ENCODE measurements at places on chromosomes 13 and 19. TPM values are rescaled to one million over a fixed set of nuclear protein-coding genes. Genes with fewer than 3 reads are reported as not detected.
A peak's percentile ranks its signal among the peaks of the same experiment; 100 is the strongest.

DNA sequence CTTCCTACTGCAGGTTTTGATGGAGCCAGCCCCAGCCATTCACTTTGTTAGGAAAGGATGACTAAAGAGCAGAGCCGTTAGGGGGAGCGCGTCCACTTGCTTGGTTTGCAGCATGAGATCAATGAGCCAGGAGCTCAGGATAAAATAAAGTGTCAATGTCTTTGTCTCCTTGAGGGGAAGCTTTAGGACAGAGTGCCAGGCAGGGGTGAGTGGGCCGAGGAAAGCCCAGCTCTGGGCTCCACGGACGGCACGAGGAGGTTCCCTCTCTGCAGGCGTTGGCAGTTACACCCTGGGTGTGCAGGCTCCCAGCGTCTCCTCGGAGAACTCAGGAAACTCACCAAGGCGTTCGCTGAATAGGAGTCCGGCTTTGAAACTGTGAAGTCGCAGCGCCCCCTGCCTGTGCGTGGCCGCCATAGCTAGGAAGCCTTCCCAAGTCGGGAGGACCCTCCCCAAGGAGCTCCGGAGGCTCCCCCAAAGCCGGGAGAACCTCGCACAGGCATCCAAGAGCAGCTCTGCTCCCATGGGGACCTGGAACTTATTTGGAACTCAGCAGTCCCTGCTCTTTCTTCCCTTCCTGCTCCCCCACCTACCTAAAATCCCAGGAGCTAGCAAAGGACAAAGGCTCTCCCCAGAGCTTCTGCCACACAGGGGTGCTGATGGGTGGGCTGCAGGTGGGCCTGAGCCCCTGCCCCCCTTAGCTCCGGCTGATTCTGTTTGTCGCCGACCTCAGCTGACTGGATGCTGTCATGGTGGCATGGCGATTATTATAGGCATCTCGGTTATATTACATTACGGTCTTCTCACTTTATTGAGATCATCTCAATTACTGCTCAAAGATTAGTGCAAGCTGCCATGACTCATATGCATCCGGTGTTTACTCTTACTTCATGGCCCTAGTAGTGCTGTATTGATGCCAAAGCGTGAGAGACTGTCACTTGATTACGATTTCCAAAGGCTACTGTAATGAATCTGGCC lies 34.4 kb downstream of the GSX1 start:
- H3K36me3 ChIP-seq, result no peaks in the 10 kb centered on the region
- peak; percentile 92 for DNase-seq
- no peak overlapping the region for H3K27ac ChIP-seq
- H3K4me1 ChIP-seq, result peaks cover 35% of the 10 kb centered on the region
- peak overlapping the region; percentile 62 for H3K4me3 ChIP-seq

DNA sequence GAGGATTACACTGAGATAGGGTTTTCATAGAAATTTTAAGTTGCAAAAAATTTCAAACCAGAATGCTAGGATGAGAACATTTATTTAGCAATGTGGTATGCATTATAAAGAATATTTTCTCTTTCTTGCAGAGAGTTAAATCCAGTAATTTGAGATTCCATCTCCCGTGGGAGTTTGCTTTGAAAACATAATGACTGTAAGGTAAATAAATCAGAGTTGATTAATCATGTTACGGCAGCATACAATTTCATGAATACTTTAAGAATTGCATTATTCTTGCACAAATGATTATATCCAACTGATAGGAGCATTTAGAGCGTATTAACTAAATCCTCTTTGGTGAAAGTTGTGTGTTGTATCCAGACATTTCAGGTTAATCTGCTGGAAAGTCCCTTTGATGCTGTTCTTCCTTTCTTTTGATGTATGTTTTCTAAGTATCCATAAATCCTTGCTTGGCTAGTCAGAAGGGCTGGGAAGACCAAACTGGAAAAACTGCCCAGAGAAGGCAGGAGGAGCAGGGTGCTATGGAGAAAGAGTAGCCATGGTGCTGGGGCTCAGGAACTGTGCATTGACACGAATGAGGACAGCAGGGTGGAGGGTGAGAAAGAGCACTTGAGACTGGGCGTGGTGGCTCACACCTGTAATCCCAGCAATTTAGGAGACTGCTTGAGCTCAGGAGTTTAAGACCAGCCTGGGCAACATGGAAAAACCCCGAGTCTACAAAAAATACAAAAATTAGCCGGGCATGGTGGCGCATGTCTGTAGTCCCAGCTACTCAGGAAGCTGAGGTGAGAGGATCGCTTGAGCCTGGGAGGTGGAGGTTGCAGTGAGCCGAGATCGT lies 4.8 kb upstream of the GJA3 start:
- H3K27me3 ChIP-seq, result peaks cover 70% of the 10 kb centered on the region
- H3K4me1 ChIP-seq, result peaks cover 4% of the 10 kb centered on the region
- no peak overlapping the region for H3K27ac ChIP-seq
- H3K4me3 ChIP-seq, result no peak overlapping the region
- no peaks in the 10 kb centered on the region for H3K36me3 ChIP-seq

DNA sequence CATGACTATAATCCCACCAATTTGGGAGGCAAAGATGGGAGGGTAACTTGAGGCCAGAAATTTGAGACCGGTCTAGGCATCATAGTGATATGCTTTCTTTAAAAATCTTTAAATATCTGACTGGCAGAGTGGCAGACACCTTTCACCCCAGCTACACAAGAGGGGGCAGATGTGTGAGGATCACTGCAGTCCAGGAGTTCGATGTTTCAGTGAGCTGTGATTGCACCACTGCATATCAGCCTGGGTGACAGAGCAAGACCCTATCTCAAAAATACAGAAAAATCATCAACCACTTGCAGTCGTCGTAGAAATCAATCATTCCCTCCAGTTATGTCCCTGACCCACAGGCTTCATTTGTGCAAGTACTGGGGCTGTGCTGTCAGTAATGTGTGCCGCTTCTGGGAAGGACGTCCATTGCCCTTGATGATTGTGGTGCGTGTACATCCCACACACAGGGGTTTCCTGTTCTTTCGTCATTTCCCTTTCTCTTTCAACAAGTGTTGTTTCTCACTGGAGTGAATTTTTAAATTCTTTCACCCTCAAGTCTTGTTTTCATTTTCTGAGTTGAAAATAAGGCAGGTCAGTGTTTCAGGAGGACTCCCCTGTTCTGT lies 1.4 kb downstream of the LGALS14 start:
- H3K4me1 ChIP-seq, result no peaks in the 10 kb centered on the region
- H3K4me3 ChIP-seq, result no peak overlapping the region
- H3K36me3 ChIP-seq, result no peaks in the 10 kb centered on the region
- no peak for DNase-seq

DNA sequence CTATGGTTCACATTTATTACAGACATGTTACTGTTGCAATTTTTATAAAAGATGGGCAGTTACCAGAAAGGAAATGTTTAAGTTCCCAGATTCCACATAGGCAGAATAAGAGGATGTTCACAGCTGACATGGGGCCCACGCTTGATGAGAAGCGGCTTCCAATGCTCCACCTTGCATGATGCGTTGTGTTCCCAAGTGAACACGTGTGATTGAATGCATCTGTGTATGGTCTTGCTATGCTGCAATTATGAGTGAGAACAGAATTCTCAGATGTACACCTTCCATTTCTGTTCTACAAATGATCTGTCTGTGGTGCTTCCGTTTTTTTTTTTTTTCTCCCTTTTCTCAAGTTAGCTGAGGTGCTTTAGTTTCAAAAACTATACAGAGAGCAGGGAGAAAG lies 15.5 kb downstream of the UPF3A start:
- H3K27ac ChIP-seq, result no peak overlapping the region
- H3K4me1 ChIP-seq, result no peaks in the 10 kb centered on the region
- H3K27me3 ChIP-seq, result no peaks in the 10 kb centered on the region
- no peak for DNase-seq
- H3K36me3 ChIP-seq, result peaks cover 16% of the 10 kb centered on the region
- H3K4me3 ChIP-seq, result no peak overlapping the region

GRCh38 chr13:75480671-75481175 lies 1.2 kb downstream of the TBC1D4 start:
- H3K27me3 ChIP-seq, result peaks cover 22% of the 10 kb centered on the region
- DNase-seq, result peak; percentile 39
- peaks cover 20% of the 10 kb centered on the region for H3K4me1 ChIP-seq
- H3K27ac ChIP-seq, result peak overlapping the region; percentile 3

The SEMA6B gene
- 25.3 TPM for total RNA-seq

GRCh38 chr13:74174810-74175209 lies 40.6 kb upstream of the KLF12 start:
- no peak overlapping the region for H3K27ac ChIP-seq
- no peak overlapping the region for H3K4me3 ChIP-seq

- DNase-seq, result no peak
- H3K4me3 ChIP-seq, result no peak overlapping the region
- no peaks in the 10 kb centered on the region for H3K4me1 ChIP-seq
- peaks cover 4% of the 10 kb centered on the region for H3K36me3 ChIP-seq
- no peak overlapping the region for H3K27ac ChIP-seq
Observed at GRCh38 chr13:32176696-32177095, 138.5 kb downstream of the ZAR1L start.

GRCh38 chr19:49423071-49423984 lies at the start of gene PTH2:
Gene PTH2 (minus strand): TSS chr19:49423441. CDS start chr19:49423339, 102 bp downstream.
- peaks cover 97% of the 10 kb centered on the region for H3K27me3 ChIP-seq
- no peak within 1 kb of the TSS for H3K4me3 ChIP-seq
- peaks cover 31% of the 10 kb centered on the region for H3K4me1 ChIP-seq

DNA sequence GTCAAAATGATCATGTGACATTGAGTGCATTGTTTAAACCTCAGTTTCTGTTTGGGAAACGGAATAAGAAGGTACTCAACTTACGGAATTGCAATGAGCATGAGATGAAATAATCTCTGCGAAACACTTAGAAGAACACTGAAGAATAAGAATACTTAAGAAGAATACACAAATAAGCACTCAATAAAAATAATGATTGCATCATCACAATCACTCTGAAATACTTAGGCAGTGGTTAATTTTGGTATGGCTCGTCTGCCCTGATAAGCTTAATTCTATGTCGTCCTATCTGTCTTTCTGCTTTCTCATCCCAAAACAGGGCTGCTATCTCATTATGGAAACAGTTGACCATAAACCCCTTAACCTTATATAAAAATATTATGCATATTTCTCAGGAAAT lies 823.6 kb downstream of the DIAPH3 start:
- H3K4me1 ChIP-seq, result peaks cover 4% of the 10 kb centered on the region
- DNase-seq, result no peak
- no peaks in the 10 kb centered on the region for H3K36me3 ChIP-seq
- H3K27ac ChIP-seq, result no peak overlapping the region

GRCh38 chr13:64041296-64041695 lies 2625.6 kb upstream of the PCDH20 start:
- no peak overlapping the region for H3K27ac ChIP-seq
- no peaks in the 10 kb centered on the region for H3K4me1 ChIP-seq
- no peak for DNase-seq
- H3K36me3 ChIP-seq, result no peaks in the 10 kb centered on the region
- H3K27me3 ChIP-seq, result no peaks in the 10 kb centered on the region

DNA sequence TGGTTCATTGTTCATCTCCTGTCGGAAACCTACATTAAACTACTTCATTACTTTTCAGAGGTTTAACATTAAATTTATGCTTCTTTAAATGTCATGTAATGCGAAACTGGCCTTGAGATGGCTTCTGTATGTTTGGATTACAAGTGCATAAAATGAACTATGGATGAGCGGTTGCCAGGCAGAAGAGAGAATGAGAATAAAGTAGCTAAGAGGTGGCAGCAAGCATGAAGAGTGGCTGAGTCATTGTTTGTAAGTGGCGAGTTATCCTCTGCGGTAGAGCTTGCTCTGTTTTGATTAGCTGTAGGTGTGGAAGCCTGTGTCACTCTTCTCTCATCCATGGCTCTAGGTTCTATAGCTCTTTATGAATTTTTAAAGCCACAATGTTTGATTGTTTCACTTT lies 1139.6 kb upstream of the PCDH9 start:
- H3K4me1 ChIP-seq, result no peaks in the 10 kb centered on the region
- H3K27me3 ChIP-seq, result no peaks in the 10 kb centered on the region
- no peak for DNase-seq
- no peak overlapping the region for H3K4me3 ChIP-seq
- no peak overlapping the region for H3K27ac ChIP-seq

DNA sequence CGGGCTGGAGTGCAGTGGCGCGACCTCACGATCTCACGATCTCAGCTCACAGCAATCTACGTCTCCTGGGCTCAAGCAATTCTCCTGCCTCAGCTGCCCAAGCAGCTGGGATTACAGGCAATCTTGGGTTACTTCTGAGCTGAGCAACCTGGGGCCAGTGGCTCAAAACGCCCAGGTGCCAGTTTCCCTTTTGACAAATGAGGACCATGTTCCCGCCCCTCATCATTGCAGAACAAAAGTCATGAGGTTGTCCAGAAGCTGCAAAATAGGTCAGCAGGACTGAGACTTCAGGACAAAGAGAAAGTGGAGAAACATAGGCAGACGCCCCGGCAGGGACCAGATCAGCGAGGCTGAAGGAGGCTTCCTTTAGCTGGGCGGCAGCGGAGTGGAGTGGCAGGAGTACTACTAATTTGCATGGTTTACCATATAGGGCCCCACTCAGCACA lies 3.3 kb upstream of the ADGRE5 start:
- H3K27ac ChIP-seq, result no peak overlapping the region
- H3K4me3 ChIP-seq, result peak overlapping the region; percentile 13
- H3K4me1 ChIP-seq, result peaks cover 22% of the 10 kb centered on the region
- DNase-seq, result no peak
- H3K27me3 ChIP-seq, result no peaks in the 10 kb centered on the region

The CYP4F22 gene
- not detected for total RNA-seq

DNA sequence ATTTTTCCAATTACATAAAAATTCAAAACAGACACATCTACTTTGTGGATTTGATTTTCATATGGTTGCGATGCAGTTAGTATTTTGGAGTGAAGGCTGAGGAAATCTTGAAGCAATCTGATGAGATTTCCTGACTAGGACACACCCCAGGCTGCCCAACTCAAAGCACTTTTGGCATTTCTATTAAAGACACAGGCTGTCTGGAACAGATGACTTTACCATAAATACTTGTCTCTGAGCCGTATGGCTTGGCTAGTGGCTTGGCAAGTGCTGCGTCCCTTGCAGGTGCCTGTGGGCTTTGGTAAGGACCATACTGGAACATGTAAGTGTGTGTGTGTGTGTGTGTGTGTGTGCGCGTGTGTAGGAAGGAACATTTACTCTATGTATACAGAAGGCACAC lies 218.8 kb downstream of the FGF9 start:
- H3K27me3 ChIP-seq, result peaks cover 4% of the 10 kb centered on the region
- no peak overlapping the region for H3K4me3 ChIP-seq
- H3K27ac ChIP-seq, result no peak overlapping the region
- H3K36me3 ChIP-seq, result no peaks in the 10 kb centered on the region

Data from neural crest cell (in vitro differentiated cells).